Iris pigment epithelial cell (primary cell): ENCODE measurements at places on chromosomes 11 and 22.

GRCh38 chr11:62171261-62171723 lies 18.7 kb upstream of the SCGB1D1 start:
- DNase-seq, result peak; percentile 81

GRCh38 chr11:75667255-75667830 lies 1.5 kb downstream of the MAP6 start:
- DNase-seq, result no peak

- no peak for DNase-seq
Observed at GRCh38 chr11:130872102-130872501, 44.2 kb downstream of the SNX19 start.

DNA sequence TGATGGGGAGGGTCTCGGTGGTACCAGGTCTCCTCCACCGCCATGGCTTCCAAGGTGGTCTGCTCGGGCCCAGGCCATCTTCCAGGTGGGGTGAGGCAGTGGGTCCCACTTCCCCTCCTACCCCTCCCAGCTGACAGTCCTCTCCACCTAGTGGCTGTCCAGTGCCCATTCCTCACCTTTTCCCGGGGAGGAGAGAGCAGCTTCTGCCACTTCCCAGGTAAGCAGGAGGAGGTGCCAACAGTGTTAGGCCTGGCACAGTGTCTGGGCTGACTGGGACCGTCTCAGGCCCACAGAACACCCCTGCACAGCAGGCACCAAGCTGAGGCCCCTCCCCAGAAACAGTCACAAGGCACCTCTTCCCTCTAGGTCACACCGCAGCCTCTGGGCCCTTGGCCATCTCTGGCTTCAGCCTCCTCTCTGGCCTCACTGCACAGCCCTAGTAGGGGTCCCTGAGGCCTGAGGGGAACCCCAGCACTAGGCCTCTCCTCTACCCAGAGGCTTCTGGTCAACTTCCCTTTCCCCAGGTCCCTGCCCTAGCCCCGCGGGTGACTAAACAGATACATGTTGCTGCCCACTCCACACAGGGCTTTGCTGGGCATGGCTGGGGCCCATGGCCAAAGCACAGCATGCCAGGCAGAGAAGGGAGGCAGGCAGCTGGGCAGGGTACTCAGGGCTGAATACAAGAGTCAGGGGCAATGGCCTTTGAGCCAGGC lies 2.3 kb upstream of the ANKRD13D start:
- no peak for DNase-seq

DNA sequence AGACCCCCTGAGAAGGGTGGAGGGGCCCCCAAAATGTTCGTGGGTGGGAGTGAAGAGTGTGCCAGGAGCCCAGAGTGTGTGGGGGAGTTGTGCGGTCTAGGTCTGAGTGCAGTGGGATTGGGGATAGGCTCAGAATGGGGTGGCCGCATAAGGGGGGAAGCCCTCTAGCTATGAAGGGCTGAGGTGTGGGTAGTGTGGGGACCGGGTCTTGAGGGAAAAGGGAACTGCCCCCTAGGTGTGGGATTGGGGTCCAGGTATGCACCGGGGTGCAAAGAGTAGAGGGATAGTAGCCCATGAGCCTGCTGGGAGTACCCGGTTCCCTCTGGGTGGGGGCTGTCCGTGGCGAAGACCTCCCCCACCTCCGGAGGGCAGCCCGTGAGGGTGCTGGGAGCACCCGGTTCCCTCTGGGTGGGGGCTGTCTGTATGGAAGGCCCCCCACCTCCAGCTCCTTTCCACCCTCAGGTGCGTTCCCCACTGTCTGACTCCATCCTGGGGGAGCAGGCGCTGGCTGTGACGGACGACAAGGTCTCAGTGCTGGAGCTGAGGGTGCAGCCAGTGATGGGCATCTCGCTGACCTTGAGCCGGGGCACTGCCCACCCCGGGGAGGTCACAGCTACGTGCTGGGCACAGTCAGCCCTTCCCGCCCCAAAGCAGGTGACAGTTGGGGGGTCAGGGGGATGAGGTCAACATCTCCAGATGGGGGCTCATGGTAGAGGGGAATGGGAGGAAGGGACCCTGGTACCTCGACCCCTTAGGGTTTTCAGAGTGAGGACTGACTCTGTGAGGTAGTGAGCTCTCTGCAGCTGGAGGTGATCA lies 10.7 kb downstream of the TMEM132A start:
- no peak for DNase-seq

DNA sequence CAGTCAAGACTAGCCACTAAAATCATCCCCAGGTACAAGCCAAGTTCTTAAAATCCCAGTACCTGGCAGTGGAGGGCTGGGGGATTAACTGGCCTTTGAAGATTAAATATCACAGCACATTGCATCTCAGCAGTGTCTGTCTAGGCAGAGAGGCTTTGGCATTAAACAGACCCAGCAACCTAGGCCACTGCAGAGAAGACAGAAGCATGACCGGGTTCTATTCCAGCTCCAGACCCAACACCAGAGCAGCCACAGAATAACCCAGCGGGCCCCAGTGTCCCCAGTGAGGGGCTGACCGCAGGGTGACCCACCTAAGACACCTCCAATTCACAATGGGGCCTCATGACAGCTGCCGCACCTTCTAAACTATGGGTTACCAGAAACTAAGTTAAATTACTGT lies 88.2 kb downstream of the SHANK2 start:
- no peak for DNase-seq

- peak; percentile 41 for DNase-seq
Observed at GRCh38 chr22:17199003-17199731, 20.1 kb downstream of the ADA2 start.

DNA sequence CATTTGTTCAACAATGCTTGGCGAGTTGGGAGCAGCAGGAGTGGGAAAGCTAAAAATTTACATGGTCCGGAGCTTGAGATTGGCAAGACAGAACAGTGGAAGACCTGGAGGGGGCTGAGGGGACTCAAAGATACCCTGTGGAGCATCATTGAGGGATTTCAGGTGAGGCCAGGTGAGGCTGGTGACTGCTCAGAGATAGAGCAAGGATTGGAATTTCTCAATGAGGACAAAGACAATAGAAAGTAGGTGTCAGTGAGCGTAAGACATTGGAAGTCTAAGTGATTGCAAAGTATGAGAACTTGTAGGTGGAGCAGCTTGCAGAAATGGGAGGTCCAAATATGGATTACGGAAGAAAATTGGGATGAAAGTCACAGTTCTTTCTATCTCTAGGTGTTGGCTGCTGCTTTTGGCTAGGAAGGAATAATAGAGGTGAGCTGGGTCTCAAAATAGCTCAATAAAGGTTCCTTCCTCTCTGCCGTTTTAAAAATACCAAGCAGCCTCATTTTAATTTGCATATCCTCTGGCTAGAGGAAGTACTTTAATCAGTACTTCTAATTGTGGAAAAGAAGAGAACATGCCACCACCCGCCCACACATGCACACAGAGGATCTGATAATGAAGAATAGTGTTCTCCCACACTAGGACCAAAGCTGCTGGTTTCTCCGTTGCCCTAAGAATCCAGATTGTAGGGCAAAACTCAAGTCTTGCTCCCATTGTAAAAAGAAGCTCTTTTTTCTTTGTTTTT lies 41.8 kb upstream of the SORL1-AS1 start:
- no peak for DNase-seq
